Neural crest cell (in vitro differentiated cells): ENCODE measurements at places on chromosomes 1 and 21.

DNA sequence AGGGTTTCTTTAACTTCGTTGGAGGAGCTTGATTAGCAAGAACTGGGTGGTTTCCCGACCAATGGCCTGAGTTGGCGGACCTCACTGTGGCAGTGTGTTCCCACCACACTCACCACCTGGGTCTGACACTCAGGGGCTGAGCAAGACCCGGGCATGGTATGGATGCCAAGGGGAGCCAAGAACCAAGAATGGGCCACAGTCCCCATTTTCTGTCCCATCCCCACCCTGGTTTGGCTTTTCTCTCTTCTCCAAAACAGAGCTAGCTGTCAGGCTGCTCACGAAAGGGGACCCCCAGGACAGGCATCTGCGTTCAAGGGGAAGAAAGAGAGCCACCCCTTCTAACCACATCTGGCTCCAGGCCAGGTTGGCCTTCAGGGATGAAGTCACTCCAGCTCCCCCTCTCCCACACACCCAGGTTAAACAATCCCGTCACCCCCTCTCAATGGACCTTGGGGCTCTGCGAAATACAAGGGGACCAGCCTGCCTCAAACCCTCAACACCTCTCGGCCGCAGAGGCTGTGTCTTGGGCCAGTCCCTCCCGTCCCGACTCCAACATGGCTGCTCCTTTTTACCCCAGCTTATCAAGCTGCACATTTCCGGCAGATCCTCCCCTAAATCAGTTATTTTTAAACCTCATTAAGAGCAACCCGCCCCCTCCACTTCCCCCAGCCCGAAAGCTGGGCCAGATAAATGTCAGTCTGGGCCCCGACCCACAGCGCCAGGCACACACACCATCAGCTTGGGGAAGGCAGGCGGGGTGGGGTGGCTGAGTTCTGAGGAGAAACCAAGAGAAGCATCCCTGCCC lies 3.4 kb downstream of the TAGLN2 start:
- no peaks in the 10 kb centered on the region for H3K36me3 ChIP-seq
- peaks cover 33% of the 10 kb centered on the region for H3K4me1 ChIP-seq
- H3K27ac ChIP-seq = no peak overlapping the region
- peaks cover 33% of the 10 kb centered on the region for H3K27me3 ChIP-seq

DNA sequence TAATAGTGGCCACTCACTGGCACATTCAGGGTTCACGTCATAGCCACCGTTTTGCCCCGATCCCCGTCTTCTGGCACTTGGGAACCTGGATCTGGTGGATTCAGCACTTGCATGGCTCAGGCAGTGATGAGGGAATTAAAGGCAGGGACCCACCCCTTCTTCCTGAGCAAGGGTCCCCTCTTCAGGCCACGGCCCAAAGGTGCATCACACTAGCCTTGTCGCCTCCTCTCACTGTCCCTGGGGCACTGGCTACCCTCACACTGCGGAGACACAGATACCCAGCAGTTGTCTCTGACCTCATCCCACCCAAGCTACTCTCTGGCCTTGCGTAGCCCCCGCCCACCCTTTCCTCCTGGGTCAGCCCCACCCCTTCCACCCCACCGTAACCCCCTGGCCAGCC lies 19.9 kb upstream of the LDLRAP1 start:
- H3K27me3 ChIP-seq = no peaks in the 10 kb centered on the region
- peaks cover 10% of the 10 kb centered on the region for H3K4me1 ChIP-seq
- H3K36me3 ChIP-seq = no peaks in the 10 kb centered on the region
- no peak overlapping the region for H3K4me3 ChIP-seq

DNA sequence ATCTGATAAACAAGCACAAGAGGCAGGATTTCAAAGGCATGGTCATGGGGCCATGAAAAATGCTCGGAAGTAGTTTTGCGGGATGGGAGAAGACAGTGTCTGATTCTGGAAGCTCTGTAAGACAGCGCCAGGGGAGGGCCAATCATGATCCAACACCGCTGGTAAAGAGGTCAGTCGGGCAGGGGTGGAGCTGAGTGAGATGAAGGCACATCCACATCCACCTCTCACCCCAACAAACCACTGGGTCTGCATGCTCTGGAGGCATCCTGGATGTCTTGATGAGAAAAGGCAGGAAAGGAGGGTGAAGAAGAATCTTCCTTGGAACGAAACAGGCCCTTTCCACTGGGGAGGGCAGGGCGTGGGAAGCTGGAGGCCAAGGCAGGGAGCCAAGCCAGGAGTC lies 288.3 kb downstream of the PCP4 start:
- no peak overlapping the region for H3K27ac ChIP-seq
- DNase-seq = no peak
- no peak overlapping the region for H3K4me3 ChIP-seq
- H3K4me1 ChIP-seq = peaks cover 9% of the 10 kb centered on the region

GRCh38 chr1:202807926-202808757 lies at the start of gene KDM5B:
Gene KDM5B, minus strand, starts transcription at chr1:202808421. Its CDS starts 116 bp downstream, at chr1:202808305.
- peaks cover 60% of the 10 kb centered on the region for H3K4me1 ChIP-seq
- H3K27ac ChIP-seq = peak within 1 kb of the TSS; percentile 7
- peak within 1 kb of the TSS; percentile 87 for H3K4me3 ChIP-seq
- peaks cover 7% of the 10 kb centered on the region for H3K36me3 ChIP-seq
- DNase-seq = peak; percentile 69
- H3K27me3 ChIP-seq = peaks cover 20% of the 10 kb centered on the region

DNA sequence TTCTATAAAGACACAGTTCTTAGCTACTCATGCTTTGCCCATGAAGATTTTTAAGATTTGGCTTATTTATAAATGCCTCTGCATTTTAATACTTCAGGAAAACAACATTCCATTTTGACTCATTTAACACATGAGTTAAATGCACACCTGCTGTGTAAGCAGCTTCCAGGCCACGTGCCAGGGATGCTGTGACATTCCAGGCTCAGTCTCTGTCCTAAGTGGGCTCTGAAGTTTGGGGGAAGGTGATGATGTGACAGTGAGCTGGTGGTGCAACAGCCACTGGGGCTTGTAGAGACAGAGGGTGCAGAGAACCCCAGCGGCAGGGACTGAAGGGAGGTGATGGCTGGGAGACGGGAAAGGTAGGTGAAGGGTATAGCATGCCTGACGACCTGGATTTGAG lies 40.7 kb downstream of the HHAT start:
- DNase-seq = no peak
- no peak overlapping the region for H3K4me3 ChIP-seq
- H3K27me3 ChIP-seq = no peaks in the 10 kb centered on the region
- H3K27ac ChIP-seq = peak overlapping the region; percentile 31
- peaks cover 24% of the 10 kb centered on the region for H3K4me1 ChIP-seq
- H3K36me3 ChIP-seq = no peaks in the 10 kb centered on the region

- no peaks in the 10 kb centered on the region for H3K36me3 ChIP-seq
- peaks cover 17% of the 10 kb centered on the region for H3K4me1 ChIP-seq
- no peaks in the 10 kb centered on the region for H3K27me3 ChIP-seq
Observed at GRCh38 chr1:100851726-100852125, 42.9 kb downstream of the EXTL2 start.

DNA sequence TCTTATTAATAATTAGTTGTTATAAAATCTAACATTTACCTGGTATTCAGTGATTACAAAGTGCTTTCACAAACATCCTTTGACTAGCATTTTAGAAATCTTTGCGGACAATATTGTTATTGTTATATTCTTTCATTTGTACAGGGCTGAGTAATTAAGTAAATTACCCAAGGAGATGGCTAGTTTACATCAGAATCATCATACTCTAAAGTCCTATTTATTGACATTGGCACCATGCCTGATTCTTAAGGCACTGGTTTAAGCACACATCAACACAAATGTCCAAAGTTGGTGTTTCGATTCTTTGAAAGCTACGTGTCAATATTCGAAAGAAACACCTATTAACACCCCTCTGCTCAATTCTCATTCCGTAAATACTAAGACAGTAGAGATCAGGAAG lies 424.6 kb upstream of the CHRM3 start:
- DNase-seq = no peak
- H3K27ac ChIP-seq = no peak overlapping the region
- no peak overlapping the region for H3K4me3 ChIP-seq
- no peaks in the 10 kb centered on the region for H3K27me3 ChIP-seq
- H3K36me3 ChIP-seq = no peaks in the 10 kb centered on the region

DNA sequence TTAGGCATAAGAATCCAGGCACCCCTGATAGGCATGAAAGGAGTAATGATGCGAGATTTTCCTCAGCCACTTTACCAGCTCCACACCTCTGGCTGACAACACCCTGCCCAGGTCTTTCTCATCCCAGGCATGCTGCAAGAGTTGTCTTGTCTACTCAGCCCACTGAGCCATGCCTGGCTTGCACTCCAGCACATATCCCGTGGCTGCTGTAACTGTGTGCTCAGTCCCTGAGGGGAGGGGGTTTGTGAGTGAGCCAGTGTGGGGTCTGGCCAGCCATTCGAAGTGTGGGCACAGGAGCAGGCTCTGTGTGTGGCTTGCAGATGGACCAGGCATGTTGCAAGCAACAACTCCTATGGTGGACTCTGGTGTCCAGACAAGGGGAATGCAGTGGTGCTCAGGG lies 529.6 kb downstream of the ADGRL2 start:
- no peaks in the 10 kb centered on the region for H3K4me1 ChIP-seq
- H3K27ac ChIP-seq = no peak overlapping the region
- no peak for DNase-seq
- H3K27me3 ChIP-seq = no peaks in the 10 kb centered on the region
- H3K4me3 ChIP-seq = no peak overlapping the region
- no peaks in the 10 kb centered on the region for H3K36me3 ChIP-seq

- no peaks in the 10 kb centered on the region for H3K36me3 ChIP-seq
- H3K4me1 ChIP-seq = no peaks in the 10 kb centered on the region
- no peak overlapping the region for H3K4me3 ChIP-seq
- H3K27ac ChIP-seq = no peak overlapping the region
- no peaks in the 10 kb centered on the region for H3K27me3 ChIP-seq
Observed at GRCh38 chr1:75559136-75559535, 51.8 kb downstream of the SLC44A5 start.

DNA sequence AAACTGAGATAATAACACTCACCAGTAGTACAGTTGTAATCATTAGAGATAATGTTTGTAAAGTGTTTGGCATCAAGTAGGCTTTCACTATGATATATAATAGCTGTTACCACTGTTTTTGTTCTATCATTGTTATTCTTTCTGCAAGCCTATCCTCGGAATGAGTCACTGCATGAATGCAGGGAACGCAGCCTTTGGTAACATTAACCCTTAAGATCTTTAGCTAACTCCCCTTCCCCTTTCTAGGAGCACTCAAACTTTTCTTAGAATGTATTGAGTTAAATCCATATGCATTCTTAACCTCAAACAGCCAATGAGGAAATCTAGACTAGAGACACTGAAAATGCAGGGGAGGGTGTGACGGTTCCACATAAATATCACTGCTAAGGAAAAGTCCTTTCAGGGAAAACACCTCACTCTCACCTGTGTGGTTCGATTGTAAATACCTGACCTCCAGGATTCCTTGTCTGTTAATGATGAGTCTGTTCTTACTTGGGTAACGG lies 467.3 kb downstream of the SETD4 start:
- no peaks in the 10 kb centered on the region for H3K36me3 ChIP-seq
- H3K27me3 ChIP-seq = no peaks in the 10 kb centered on the region
- H3K4me1 ChIP-seq = peaks cover 4% of the 10 kb centered on the region
- no peak for DNase-seq

DNA sequence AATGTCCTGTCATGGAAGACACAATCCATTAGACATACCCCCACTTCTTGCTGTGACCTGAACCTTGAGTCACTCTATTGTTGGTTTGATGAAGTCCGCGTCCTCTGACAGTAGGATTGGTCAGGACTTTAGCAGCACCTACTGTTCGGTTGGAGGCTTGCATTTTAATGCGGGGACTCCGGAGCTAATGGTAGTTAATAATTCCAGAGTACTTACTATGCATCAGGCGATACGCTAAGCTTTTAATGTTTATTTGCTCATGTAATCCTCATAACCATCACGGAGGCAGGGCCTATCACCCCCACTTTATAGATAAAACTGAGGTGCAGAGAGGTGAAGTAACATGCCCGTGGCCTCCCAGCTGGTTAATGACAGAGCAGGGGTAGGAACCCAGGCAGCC lies 7.9 kb upstream of the ELF3 start:
- peak overlapping the region; percentile 6 for H3K27ac ChIP-seq
- H3K4me1 ChIP-seq = peaks cover 5% of the 10 kb centered on the region
- no peak overlapping the region for H3K4me3 ChIP-seq
- H3K36me3 ChIP-seq = peaks cover 4% of the 10 kb centered on the region
- no peaks in the 10 kb centered on the region for H3K27me3 ChIP-seq

DNA sequence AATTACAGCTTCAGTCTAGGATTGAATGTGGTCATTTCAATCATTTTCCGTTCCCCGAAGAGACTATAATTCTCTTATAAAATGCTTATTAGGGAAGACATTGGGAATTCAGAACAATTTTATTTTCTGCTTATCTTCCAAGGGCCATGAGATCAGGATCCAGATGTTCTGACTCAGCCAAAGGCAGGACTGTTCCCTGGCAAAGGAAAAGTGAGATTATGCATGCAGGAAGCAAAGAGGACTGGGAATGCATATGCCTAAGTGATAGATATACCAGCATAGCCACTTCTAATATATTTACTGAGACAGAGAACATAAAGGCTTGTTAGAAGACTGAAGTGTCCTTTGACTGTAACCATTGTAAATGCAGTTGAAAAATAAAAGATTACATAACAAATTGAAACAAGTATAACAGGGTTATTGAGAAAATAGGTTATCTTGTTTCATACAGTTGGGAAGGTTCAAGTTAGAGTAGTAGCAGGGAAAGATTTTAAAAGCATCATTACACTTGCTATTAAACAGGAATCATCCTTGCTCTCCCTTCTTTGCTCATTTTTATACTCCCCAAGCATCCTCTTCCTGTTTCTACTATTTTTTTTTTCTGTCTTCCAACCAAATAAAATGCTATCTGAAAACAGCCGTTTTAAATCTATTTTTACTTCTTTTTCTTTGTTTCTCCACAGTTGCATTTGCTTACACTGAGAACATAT lies 439.6 kb upstream of the ADAMTS5 start:
- H3K4me3 ChIP-seq = no peak overlapping the region
- H3K36me3 ChIP-seq = no peaks in the 10 kb centered on the region
- no peak for DNase-seq
- H3K27ac ChIP-seq = no peak overlapping the region

DNA sequence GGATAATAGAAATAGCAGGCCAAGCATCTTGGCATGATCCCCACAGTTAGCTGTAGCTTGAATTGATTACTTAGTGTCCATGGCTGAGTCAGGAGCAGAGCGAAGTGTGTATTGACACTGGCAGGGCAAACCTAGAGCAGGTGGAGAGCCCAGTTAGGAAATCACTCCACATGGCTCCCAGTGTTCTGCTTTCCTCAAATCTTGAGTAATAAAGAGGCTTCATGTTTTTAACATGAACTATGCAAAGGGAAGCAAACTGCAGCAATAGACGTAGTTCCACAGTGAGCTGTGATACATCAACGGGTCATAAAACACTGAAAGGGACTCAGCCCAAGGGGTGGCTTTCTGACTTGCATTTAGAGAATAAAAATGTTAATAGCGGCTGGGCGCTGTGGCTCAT lies 28.9 kb downstream of the RHEX start:
- no peak overlapping the region for H3K27ac ChIP-seq
- no peaks in the 10 kb centered on the region for H3K36me3 ChIP-seq
- no peaks in the 10 kb centered on the region for H3K27me3 ChIP-seq
- no peak overlapping the region for H3K4me3 ChIP-seq
